ENCODE measurements at places on chromosomes 11 and 22. TPM values are rescaled to one million over a fixed set of nuclear protein-coding genes. Genes with fewer than 3 reads are reported as not detected.

The LAYN gene
- total RNA-seq = 13.6 TPM

The MYO7A gene
- 9.1 TPM for total RNA-seq

The RFPL2 gene
- not detected for total RNA-seq

The CDC45 gene
- 0.42 TPM for total RNA-seq

The ZBTB3 gene
- 9.9 TPM for total RNA-seq

Measured in esophagus muscularis mucosa (tissue), 4 donors.